ENCODE measurements at places on chromosomes 7 and 10.

- no peak for DNase-seq
Observed at GRCh38 chr7:123070702-123071286, 75.3 kb upstream of the TAS2R16 start.

- no peak for DNase-seq
Observed at GRCh38 chr7:87231711-87232110, 12.2 kb upstream of the TMEM243 start.

DNA sequence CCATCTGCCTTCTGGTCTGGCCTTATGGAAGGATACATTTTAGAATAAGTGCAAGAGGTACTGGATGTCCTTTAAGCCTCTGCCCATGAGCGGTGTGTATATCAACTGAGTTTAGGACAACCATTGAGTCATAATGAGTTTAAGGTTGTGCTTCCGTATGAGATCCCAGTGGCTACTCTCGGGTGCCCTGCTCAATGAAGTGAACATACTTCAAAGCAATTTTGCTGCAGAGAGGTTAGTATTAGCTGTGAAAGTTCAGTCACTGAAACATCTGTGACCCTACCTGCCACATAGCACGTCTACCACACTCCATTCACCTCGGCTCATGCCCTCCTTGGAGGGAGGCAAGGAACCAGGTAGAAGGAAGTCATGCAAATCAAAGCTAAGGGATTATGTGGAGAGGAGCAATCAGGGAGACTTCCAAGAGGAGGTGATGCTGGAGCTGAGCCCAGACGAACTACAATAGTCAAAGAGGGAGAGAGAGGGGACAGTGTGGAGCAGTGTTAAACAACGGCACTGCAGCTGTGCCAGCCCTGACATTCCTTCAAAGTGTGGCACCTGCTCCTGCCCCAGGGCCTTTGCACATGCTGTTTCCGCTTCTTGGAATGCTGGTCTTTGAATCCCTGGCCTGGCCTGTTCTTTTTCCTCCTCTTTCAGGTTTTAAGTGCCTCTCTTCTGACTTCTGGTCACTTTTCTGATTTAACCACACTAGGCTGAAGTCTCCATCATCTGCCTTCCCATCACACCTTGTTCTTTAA is 25.4 kb downstream of the BTBD16 start:
- DNase-seq = no peak

- DNase-seq = no peak
Observed at GRCh38 chr7:91685544-91685943, 195.0 kb downstream of the MTERF1 start.

GRCh38 chr7:71408271-71408670 is 276.3 kb downstream of the GALNT17 start:
- DNase-seq = no peak

DNA sequence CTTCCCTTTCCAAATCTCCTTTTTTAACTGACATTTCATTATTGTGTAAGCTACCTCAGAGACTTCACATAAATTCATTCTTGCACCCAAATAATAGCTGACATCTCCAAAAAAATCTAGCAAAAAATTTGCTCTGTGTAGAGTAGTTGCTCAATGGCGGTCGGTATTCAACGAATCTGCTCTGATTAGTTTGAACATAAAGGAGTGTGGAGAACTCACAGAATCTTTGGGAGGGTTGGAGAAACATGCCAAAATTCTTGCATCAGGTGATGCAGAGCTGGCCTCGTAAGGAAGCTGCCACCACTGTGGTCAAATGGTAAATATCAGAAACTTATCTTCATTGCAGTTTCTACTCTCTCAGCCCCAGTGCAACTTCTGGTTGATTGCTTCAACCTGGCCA is 201.2 kb upstream of the MDFIC start:
- DNase-seq = no peak
